ENCODE measurements at places on chromosomes 1 and 21.

- peak; percentile 9 for DNase-seq
These were observed 441.6 kb downstream of the OMA1 start for GRCh38 chr1:58104960-58105359.

DNA sequence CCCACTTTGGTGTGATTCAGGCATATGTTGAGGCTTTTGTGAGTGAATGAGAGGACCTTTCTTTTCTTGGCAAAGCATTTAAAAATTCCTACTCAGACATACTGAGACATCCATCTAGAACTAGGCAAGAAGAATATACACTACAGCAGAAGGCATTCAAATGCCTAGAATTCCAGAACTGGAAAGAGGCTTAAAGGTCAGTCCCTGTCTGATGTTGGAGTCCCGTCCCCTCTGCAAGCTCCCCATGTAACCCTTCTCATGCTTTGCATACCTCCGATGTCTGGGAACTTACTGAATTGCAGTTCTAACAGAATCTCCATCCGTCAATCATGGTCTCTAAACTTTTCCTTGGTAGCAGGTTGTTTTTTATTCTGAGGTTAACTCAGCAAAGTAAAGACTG is 152.9 kb downstream of the ATP6V1G3 start:
- no peak for DNase-seq

DNA sequence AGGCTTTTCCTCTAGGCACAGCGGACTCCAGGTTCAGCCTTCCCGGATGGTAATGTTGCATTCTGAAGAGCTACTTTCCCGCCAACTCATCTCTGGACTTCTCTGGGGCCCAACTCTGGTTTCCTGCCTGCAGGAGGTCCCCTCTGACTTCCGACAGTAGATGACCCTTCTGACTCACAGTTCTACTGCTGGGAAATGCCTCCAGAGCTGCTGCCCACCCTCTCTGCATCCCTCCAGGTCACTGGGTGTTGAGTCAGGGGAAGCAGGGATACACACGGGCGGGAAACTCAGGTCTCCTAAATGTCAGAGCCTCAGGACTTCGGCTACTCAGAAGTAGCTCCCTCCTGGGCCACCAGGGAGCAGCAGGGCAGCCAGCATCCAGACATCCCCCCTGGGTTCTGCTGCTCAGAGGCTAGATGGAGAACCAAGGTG is 2.1 kb upstream of the KIF21B start:
- no peak for DNase-seq

DNA sequence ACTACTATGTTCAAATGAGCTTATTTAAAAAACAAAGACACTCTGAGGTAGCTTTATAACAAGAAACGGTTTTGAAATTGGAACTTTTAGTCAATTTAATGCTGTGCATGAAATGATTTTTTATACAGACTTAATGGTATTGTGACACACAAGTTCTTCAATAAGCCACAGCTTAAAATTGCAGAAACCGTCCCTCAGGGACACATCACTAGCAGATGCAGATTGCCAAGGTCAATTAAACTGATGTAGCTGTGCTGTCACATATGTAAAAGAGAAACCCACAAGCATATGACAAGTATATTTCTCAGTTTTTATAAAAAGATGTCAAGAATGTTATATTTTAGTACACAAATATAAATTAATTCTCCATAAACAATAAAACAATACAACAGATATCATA is 366.9 kb downstream of the DPYD start:
- DNase-seq: no peak

GRCh38 chr21:28391938-28392849 is 600.5 kb downstream of the LTN1 start:
- peak; percentile 98 for DNase-seq

DNA sequence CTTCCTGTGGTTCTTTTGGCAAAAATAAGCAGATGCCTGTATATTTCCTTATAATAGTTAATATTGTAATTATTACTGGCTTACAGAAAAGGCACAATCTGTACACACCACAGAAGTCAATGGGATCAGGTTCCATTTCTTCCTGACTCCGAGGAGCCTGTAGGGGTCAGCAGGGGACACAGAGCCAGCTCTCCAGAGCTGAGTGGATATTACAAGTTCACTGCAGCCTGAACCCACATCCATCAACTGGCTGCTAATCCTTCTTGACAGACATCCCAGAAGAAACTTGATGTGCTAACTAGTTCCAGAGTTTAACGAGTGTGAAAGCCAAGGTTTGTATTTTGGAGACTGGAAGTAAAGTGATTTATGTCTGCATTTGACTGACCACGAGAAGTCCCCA is 203.8 kb downstream of the LMX1A start:
- no peak for DNase-seq

DNA sequence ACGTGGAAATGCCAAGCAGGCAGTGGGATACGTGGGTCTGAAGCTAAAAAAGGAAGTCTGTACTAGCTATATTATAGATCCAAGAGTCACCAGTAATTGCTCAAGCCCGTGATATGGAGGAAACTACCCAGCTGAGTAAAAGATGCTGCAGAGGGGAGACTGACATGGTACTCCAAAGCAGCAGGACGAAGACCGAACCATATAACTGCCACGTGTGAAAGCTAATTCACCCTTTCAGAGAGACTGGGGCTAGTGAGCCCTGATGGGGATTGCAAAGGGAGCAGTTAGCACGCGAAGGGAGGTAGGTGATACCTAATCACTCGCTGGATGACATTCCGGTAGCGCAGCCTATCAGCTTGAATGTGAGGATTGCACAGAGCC is 316 bp downstream of the AP4B1 start:
- no peak for DNase-seq

- no peak for DNase-seq
These were observed 59.5 kb downstream of the CNIH3 start for GRCh38 chr1:224675590-224675989.

DNA sequence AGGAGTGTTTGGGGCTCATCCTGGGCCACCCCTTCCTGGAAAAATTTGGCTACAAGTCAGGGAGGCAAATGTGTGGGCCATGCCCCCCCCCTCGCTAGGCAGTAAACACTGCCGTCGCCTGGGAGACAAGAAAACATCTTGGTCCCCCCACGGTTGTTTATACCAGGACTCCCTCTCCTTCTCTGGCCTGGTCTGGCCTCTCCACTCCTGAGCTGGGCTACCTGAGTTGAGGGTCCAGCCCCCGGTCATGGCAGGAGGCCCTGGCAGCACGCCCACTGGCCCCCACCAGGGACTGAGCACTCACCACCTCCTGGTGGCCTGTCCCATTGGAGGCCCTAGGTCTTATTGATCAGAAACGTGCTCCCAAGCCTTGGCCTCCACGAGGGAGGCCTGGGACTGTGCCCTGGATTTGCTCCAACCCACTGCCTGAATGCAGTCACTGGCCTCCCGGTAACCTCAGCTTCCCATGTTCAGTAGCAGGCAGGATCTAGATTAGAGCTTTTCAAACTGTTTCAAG is 15.8 kb downstream of the KCNQ4 start:
- no peak for DNase-seq

DNA sequence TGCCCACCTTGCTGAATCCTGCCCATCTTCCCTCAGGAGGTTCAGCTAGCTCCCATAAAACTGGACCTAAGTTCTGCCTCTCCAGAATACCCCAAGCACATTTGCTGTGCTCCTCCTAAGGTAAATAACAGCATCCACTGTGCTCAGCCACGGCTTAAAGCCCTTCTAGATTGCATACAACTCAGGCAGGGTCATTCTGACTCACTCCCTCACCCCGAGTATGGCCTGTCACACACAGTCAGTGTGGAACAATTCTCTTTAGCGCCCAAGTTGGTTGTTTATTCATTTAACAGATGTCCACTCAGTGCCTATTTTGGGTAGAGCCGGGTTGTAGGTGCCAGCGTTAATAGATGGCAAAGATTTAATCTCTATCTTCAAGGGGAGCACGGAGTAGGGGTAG is 147.5 kb upstream of the EDN2 start:
- DNase-seq: no peak

DNA sequence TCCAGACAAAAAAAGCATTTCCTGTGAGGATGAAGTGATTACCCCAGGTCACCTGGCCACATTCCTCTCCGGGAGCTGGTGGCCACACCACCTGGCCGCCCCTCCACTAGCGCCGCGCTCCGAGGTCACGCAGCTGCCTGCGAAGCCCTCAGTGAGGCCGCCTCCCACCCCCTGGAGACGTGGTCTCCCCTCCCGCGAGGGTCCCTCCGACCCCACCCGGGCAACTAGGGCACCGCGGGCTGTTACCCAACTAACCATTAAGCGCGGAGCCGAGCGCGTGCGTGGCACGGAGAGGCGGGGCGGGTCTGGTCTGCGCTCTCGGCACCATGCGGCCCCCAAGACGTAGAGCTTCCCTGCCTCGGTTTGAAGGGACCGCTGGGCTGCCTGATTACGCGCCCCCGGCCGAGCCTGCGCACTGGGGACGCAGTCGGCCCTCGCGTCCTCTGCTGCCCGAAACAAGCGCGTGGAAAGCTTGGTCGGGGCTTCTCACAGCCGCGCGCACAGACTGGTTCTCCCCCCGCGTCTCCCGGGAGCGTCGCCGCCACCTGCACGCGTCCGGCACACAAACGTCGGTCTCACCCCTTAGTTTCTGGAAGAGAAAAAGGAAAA is 106.5 kb downstream of the SLC16A1 start:
- DNase-seq: no peak

DNA sequence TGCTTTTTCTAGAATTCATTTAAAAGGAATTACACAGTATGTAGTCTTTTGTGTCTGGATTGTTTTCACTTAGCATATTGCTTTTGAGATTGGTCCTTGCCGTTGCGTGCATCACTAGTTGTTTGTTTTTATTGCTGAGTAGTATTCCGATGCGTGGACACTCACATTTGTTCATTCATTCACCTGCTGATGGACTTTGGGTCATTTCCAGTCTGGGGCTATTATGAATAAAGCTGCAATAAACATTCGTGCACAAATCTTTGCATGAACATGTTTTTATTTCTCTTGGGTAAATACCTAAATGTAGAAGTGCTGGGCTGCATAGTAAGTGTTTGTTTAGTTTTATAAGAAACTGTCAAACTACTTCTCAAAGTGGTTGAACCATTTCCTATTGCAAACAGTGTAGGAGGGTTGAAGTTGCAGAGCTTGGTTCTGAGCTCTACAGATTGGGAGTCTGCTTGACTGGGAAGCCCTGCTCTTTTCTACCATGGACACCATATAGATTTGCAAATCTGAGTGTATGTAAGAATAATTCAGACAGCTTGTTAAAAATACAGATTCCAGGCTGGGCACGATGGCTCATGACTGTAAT is 404.7 kb upstream of the PROX1 start:
- no peak for DNase-seq

- DNase-seq: no peak
These were observed 210.0 kb downstream of the ZC3H11B start for GRCh38 chr1:219402925-219403324.

- no peak for DNase-seq
These were observed 298.5 kb downstream of the OMA1 start for GRCh38 chr1:58248072-58248471.

DNA sequence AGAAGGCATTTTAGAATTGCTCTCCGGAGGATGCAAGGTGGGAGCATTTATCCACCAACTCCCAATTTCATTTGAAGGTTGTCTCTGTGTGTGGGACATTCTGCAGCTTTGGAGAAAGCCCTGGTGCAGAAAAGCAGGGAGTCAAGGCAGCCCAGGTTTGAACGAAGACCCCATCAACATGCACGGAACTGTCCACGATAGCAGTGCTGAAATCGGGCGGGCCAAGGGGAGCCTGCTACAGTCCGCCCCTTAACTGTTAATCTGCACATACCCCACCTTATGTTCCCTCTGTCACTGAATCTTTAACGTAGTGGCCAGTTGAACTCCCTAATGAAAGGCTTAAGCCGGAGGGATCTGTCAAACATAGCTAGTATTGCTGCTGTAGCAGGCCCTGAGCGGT is 68.8 kb upstream of the C1orf174 start:
- no peak for DNase-seq

DNA sequence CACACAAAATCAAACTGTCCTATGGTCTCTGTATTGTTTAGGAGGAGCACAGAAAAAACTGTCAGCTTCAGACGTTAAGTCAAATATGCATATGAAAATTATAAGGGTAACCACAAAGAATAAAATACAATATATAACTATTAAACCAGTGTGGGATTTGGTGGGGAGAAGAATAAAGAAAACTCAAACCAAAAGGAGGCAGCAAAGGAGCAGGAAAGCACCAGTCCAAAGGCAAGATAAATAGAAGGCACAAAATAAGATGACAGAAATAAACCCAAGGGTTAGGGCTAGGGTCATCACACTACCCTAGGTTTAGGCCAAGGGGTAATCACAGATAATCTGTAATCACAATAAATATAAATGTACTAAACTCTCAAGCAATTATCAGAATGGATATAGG is 32.8 kb downstream of the DLGAP3 start:
- DNase-seq: no peak

- DNase-seq: no peak
These were observed 567.6 kb downstream of the MRPL39 start for GRCh38 chr21:25039461-25040380.

DNA sequence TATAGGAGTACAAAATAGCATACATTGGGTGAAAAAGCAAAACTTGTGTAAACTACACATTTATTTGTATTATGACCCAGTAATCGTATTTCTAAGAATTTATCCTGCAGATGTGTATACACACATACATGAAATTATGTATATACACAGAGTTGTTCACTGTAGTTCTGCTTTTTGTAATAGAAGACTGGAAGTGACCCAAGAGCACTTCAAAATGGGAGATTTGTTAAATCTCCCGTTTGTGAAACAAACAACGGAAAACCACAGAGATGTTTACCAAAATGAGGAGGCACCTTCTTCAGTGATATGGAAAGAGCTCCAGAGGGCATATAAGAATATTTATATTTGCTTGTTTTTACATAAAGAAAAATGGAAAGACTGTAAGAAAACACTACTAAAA is 18.0 kb upstream of the MNDA start:
- DNase-seq: no peak

DNA sequence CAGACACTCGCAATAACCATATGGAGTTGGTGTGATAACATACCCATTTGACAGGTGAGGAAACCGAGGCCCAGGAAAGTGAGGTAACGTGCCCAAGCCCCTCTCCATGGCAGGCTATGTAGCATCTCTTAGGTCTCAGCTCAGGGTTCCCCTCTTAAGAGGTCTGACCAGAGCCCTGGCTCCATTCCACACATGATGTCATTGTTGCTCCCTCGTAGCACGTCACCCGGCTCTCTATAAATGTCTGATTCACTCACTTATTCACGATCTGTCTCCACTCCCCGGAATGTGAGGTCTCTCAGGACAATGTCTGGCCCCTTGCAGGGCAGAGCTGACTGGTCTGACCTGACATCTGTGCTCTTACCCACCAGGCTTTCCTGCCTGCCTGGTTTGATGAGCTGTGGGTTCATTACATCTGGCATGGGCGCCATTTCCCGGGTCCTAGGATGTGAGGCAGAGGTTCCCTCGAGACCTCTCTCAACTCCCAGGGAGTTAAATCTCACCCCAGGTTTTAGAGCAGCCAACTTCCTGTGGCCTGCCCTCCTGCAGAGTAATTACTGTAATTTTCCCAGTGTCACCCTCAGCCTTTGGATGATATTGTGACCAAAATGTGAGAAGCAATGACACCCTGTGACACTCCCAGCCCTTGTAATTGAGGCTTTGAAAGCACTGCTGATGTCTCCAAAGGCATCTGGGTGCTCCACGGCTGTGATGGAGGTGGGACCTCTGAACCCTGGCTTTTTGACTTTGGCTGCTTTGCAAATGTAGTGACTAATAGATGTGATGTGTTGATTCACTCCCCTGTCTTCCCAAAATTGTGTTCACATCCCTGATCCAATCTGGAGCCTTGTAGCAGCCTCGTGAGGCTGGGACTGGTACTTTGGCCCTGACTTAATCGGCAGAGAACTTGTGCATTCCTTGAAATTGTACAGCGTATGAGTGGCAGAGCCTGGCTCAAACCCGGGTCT is 10.6 kb downstream of the ACTL8 start:
- no peak for DNase-seq

- no peak for DNase-seq
These were observed 133.2 kb upstream of the BARHL2 start for GRCh38 chr1:90850181-90850897.

GRCh38 chr1:244027491-244028145 is 23.5 kb upstream of the ZBTB18 start:
- no peak for DNase-seq

Measured in CMK (cell line).